Activated naive CD8-positive, alpha-beta T cell treated with anti-CD3 and anti-CD28 coated beads, Interleukin-2, amount 50 U/mL, for 16 hours (primary cell): ENCODE measurements at places on chromosomes 11 and 22.

GRCh38 chr22:46073683-46074504, 76.4 kb upstream of the PPARA start:
- no peak for DNase-seq

DNA sequence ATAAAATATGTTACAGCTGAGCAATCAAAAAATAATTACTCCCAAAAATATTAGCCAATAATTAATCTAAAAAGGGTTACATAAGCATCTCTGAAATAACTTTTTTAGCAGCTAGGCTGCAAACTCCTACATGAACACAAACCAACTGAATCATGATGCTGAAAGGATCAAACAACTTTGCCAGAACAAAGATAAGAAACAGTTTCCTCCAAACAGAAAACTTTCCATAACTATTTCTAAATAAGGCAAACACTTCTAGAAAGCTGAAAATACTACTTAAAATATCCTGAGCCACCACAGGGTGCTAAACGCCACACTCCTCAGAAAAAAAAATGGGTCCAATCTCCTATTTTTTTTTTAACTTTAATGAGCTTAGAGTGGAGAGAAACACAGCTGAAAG, 68.6 kb upstream of the ARHGAP32 start:
- DNase-seq: no peak

DNA sequence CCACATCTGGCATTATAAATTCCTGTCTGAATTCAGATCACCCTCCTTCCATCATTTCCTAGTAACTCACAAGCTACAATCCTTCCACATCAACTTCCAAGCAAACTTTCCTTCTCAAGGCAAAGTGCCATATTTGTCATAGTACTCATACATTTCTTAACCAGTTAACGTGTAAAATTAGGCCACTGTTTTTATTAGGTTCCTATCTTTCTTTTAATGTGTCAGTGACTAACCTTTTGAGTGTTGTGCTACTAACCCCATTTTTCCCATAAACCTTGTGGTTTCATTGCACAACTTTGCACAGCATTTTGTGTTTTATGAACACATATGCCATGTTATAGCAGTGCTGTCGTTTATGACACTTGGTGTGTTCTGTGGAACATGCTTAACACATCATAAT, 90.1 kb downstream of the KIF18A start:
- DNase-seq: no peak

- DNase-seq: no peak
These were observed 539.3 kb downstream of the OPCML start for GRCh38 chr11:132992838-132993631.

DNA sequence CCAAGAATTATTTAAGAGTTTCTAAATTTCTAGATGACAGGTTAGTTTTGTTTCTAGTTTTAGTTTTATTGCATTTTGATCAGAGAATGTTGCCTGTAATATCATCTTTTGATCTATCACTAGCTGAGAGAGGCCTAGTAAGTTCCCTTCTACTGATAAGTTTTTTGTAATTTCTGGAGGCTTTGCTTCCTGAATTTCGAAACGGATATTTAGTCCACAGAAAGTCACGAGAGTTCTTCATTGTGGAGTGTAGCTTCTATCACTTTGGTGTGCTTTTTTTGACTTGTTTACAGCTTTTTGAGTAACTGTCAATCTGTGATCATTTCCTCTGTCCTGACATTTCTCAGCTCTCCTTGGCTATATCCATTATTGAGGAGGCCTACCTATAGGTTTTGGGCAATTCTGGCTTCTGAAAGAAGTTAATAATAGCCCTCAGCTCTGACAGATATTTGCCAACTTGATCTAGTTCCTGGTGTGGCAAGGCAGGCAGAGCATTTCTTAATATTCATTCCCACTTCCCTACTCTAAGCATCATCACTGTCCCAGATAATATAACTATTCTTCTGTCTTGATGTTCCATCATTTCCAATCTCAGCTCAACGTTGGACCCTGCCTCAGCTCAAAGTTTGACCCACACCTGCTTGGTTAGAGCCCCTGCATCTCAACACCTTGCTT, 171.3 kb downstream of the BLID start:
- DNase-seq: no peak

DNA sequence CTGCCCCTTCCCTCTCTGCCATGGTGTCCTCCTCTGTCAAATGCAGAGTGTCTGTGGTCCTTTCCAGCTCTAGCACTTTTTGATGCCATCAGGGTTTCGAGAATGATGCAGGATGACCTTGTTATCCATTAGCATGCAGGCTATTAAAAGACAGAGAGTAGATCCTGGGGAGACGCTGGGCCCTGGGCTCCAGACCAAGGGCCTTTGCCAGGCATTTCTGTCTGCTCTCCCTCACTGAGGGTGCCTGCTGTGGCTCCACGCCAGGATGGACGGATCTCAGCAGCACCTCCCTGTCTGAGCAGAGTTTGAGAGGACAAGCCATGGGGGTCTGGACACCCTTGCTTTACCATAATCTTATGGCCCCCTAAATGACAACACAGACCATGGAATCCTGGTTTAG, 110.8 kb upstream of the CD82 start:
- DNase-seq: no peak

GRCh38 chr11:27672836-27673464, 27.3 kb downstream of the BDNF start:
- no peak for DNase-seq

DNA sequence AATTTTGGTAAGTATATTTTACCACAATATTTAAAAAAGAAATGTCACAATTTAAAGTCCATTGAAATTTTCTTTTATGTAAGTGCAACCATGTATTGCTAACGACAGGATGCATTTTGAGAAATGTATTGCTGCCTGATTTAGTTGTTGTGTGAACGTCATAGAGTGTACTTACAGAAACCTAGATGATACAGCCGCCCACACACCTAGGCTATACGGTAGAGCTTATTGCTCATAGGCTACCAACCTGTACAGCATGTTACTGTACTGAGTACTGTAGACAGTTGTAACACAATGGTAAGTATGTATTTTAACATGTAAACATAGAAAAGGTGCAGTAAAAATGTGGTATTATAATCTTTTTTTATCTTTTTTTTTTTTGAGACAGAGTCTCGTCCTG, 48.1 kb downstream of the CBL start:
- peak; percentile 4 for DNase-seq

GRCh38 chr22:40932396-40932795, 18.8 kb upstream of the RBX1 start:
- DNase-seq: no peak

- no peak for DNase-seq
These were observed 6.2 kb upstream of the SPI1 start for GRCh38 chr11:47384498-47384897.

DNA sequence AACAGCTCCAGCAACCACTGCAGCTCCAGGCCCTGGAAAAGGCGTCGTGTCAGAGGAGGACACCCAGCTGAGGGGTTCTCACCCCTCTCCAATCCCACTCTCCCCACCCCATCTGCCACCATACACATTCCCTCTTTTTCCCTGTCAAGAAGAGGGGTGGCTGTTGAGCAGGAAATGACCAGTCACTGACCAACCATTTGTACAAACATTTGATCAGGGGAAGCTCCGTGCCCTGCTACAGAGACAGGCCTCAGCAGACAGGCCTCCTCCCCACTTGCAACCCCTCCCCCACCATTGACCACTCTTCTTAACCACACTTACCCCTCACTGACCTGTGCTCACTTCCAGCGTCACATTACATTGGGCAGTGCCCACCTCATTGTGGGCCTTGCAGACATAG, 2.3 kb upstream of the VSIG2 start:
- no peak for DNase-seq

- no peak for DNase-seq
These were observed 91.9 kb upstream of the SOX6 start for GRCh38 chr11:16448123-16448717.

DNA sequence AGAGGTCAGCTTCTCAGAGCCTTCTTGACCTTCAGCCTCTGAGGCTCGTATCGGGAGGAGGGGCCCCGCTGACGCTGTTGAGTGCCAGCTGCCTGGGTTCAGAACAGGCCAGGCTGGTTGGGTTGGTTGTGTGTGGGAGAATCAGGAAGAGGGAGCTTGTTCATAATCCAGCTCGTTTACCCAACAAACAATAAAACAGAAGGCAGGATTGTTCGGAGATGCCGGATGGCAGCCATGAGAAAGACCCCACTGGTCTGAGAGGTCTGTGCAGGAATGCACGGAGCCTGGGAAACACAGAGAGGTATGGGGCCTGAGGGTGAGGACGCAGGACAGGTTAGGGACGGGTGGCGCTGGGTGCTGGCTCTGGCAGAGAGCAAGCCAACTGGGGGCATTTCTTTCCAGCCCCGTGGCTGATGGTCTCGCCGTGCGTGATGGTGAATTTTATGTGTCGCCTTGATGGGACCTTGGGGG, 31.6 kb upstream of the SHANK2 start:
- no peak for DNase-seq
